ENCODE measurements at places on chromosomes 1 and 21.

- DNase-seq, result no peak
Measured at GRCh38 chr1:33147997-33148314, 33.9 kb downstream of the TRIM62 start.

- DNase-seq, result no peak
Measured at GRCh38 chr1:178633056-178633455, 92.0 kb upstream of the RALGPS2 start.

DNA sequence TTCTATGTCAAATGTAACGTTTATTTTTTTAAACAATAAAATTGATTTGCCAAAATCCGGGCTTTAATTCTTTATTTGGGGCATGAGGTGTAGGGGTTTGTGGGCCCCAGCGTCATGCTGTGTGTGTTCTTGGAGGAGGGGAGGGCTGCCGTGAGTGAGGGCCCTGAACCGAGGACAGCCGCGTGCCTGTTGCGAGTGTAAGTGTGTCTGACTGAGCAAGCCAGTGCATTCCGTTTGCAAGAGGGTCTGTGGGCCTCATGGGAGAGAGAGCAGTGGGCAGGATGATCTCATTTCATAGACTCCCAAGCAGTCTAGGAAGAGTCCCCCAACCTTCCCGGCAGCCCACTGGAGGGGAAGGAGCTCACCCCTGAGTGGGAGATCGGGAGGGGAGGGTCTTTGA, 21.4 kb upstream of the SPSB1 start:
- no peak for DNase-seq

- DNase-seq, result no peak
Measured at GRCh38 chr1:45973121-45973520, 159.3 kb downstream of the PIK3R3 start.

GRCh38 chr1:10529091-10529490, 54.3 kb downstream of the PEX14 start:
- DNase-seq, result no peak

GRCh38 chr1:10597492-10598388, 123.0 kb downstream of the PEX14 start:
- no peak for DNase-seq

- DNase-seq, result no peak
Measured at GRCh38 chr1:10819198-10819901, 22.9 kb upstream of the CASZ1 start.

DNA sequence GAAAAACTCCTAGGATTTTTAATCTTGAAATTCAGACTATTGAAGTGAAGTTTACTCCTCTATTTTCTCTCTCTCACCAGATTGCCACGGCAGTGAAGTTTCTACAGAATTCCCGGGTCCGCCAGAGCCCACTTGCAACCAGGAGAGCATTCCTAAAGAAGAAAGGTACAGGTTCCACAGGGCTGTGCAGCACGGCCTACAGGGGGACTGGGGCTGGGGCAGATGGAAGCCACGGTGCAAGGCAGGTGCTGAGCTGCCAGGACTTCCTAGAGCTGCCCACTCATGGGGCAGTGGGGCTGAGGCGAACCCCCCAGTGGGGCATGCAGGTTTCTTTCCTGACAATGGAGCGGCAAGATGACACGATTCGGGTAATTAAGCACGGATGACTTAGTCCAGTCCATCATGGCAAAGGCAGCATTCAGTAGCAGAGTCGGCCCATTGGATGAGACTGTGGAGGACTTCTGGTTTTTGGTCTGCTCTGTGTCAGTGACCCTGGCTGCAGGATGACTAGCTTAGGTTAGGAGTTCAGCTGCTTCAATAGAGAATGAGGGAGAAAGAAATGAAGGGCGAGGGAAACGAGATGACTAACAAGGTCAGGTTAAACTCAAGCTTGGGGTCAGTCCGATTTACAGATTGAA, 61.5 kb downstream of the PEX14 start:
- DNase-seq, result no peak

DNA sequence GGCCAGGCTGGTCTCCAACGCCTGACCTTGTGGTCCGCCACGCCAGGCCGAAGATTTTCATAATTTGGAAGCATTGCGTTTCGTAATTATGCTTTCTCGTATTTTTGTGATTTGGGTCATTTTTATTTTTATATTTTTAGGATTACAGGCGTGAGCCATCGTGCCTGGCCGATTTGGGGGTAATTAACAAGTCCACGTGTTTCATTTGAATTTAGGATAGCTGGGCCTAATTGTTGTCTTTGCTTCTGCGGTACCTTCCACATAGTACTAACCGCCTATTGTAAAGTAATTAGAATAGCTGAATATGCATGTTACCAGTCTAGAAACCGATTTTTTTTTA, 1.0 kb downstream of the RCC1 start:
- DNase-seq, result no peak

- DNase-seq, result no peak
Measured at GRCh38 chr1:23696335-23696989, 4.9 kb downstream of the RPL11 start.

GRCh38 chr21:29228306-29228705, 70.4 kb upstream of the BACH1 start:
- DNase-seq, result no peak

GRCh38 chr1:911875-912739, 11.6 kb upstream of the SAMD11 start:
- DNase-seq, result no peak

DNA sequence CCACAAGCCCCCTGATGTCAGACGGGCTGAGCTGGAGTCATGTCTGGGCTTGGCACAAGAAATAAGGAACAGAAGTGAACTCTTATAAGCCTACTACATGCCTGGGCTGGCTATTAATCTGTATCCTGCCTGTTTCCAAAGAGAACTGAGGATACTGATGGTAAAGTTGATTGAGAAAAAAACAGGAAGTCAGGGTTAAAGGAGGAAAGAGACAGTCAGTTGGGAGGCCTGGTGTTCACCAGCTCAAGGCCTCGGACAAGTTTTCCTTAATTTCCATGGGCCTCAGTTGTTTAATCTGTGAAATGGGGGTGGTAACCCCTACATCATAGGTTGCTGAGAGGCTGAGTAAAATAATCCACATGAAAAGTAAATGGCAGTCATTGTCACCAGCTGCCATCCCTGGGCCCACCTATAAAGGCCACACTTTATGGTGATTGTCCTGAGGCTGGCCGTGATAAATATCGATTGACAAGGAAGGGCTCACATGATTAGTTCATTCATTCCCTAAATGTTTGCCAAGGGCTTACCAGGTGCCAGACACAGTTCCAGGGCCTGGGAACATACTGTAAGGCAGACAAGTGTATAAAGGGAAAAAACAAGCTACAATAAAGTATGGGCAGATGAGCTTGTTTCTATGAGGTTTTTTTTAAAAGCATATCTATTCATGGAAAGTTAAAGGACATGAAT, 2.8 kb downstream of the ALDH4A1 start:
- no peak for DNase-seq

GRCh38 chr1:97505816-97506215, 415.0 kb downstream of the DPYD start:
- no peak for DNase-seq

DNA sequence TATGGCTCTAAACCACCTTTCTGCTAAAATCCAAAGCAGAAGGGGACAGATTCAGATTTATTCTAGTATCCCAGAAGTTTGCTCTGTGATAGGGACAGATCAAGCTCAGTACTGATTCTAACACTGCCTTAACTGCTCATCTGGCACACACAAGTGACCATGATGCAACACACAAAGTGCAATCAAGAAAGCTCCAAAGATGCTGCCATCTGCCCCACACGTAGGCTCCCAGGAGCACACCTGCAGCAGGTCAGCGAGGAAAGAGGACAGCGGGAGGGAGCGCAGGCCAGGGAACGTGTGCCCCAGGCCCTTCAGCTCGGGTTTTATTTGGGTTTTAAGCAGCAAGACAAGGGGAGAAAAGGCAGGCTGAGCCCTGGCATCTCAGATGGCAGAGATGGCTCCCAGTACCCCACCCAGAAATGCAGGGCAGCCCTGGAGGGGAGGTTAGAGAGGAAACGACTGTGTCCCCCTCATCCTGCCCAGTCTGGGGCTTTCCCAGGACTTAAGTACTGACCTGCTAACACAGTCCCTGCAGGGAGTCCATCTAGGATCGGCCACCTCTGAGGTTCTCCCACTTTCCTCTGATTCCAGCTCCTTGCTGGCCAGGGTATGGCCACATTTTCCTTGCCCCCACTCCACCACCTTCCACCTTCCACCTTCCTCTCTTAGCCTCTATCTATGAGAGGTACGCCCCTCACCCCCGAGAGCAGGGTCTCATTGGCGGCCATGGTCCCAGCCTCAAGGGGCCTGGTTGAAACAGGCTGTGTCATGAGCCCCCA, 1.2 kb downstream of the TRIM11 start:
- DNase-seq, result no peak

DNA sequence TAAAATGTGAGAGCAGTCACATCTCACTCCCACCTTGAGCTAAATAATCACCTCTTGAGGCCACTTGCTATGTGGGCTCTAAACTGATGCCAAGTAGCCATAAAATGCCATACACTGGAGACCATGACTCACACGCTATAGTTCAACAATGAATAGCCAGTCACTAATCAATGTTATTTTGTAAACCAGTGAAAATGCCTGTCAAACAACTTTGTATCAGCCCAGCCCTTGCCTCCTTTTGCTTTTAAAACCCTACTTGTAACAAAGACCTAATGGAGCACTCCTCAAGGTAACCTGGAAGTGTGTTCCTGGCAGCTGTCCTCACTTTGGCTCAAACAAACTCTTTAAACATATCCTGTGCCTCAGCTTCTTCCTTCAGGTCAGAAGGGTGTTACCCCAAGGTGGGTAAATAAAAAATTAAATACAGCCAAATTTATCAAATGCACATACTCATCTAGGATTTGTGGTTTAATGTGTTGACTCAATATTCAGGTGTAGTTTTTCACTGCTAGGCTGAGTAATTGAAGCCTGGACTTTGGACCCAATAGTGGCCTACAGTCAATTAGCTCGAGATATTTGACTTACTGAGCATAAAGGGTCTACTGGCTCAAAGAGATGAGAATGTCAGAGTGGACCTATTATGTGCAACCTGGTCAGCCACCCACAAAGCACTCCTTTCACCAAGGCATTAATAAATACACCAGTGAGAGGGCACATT, 154.3 kb downstream of the COQ8A start:
- no peak for DNase-seq

GRCh38 chr21:17343055-17343454, 169.8 kb upstream of the CXADR start:
- no peak for DNase-seq

DNA sequence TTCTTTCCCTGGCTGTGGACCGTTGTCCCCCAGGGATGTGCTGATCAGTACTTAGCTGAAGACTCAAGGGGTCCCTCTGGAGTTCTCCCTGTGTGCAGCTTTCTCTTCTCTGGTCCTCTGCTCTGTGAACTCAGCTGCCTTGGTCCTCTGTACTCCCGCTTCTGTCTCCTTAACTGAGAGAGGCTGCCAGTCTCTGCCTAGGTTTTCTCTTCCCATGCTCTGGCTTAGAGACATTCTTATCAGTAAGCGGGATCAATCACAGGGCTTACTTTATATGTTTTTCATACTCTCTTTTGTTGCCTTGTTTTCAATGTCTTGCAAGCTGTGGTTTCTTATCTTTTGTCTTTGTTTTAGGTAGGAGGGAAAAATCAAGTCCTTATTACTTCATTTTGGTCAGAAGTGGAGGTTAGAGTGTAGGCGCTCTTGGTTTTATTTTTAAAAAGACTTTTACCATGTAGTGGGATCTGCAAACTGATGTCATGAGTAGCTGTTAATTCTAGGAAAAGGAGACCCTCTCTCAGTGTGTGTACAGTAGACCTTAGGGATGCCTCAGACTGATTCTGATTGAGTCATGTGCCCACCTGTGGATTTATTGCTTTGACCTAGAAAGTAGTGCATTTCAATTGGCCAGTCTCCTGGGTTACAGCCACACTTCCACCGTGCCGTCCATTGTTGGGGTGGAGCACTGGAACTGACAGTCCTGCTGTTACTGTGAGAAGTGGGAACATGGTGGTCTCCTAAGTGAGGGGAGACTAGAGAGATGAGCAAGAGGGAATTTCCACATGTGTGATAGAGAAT, 46.6 kb downstream of the TTC3 start:
- DNase-seq, result no peak

- DNase-seq, result no peak
Measured at GRCh38 chr1:153932156-153933131, 9.7 kb upstream of the GATAD2B start.

DNA sequence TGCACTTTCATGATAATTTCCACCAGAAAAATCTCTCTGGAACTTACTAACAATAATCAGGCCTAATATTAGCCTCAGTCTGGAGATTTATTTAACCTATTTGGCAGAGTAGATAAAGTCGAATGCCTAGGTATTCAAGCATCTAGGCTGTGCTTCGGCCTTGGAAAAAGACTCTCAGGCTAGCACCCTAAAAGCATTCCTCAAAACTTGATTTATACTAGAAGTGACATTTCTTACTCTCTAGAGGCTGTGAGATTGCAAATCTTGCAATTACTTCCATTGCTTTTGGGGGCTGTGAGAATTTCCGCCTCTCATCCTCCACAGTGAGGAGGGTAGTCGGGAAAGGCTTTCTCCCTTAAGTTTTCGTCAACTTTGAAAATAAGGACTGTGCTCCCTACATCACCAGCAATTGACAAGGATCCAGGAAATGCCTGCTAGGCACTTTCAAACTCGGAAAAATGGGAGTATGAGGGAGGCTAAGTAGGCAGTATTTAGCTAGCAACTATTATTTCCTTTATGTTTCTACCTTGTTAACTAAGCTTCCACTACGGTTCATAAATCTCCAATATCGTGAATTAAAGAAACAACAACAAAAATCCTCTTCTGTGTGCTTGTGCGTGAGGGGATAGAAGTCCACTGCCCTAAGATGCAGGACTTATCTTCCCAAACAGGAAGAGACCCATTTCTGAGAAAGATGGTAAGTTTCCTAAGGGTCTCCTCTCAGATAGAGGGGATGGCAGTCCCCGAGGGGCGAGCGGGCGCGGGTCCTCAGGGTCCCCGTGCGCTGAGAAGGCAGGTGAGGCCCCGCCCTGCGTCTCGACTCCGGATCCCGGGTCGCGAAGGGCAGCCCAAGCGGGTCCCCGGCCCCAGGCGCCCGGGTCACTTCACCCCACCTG, 1.1 kb upstream of the LMO4 start:
- DNase-seq, result no peak

DNA sequence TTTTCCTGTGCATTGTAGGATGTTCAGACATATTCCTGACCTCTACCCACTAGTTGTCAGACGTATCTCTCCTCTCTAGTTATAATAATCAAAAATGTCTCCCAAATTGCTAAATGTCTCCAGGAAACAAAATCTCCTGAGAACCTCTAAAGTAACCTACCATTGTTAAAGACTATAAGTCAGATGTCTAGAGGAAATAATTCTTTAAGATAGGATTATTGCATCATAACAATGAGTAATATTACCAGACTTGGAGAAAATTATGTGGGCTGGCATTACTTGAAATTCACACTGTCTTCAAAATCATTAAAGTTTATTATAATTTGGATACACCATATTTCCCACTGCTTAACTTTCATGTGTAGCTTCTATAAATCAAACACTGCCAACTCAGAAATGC, 643.0 kb upstream of the ADGRL2 start:
- no peak for DNase-seq
